ENCODE measurements at places on chromosomes 7 and 10. TPM values are rescaled to one million over a fixed set of nuclear protein-coding genes. Genes with fewer than 3 reads are reported as not detected.
A peak's percentile ranks its signal among the peaks of the same experiment; 100 is the strongest.

The NUTM2B gene
- 0.26 TPM for total RNA-seq

The C1GALT1 gene
- 47.2 TPM for total RNA-seq

The NAMPT gene
- 296 TPM for total RNA-seq

The AKR1B15 gene
- not detected for total RNA-seq

- ATAC-seq: no peak
Measured at GRCh38 chr7:116736927-116737715, 65.1 kb downstream of the MET start.

- ATAC-seq: no peak
Measured at GRCh38 chr7:18283045-18283444, 212.5 kb upstream of the HDAC9 start.

- no peak for ATAC-seq
Measured at GRCh38 chr7:32142649-32143048, 72.4 kb upstream of the PDE1C start.

- peak; percentile 92 for ATAC-seq
Measured at GRCh38 chr10:8159341-8160165, 105.1 kb downstream of the GATA3 start.

DNA sequence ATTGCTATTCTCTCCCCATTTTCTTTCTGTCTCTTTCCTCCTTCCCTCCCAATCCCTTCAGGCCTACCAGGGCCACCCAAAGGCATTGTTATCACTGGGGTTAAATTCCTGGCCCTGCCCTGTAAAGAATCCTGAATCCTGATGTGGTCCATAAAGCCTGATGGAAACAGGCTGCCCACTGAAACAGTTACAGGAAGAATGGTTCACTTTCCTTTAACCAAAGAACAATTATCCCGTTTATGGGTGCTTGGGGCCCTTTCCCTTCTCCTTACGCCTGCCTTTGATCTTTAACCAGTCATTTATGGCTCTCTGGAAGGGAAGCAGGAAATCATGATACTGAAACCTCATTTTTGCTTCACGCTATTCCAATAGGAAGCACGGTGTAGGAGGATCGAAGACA, 273.1 kb upstream of the NEBL start:
- no peak for ATAC-seq

DNA sequence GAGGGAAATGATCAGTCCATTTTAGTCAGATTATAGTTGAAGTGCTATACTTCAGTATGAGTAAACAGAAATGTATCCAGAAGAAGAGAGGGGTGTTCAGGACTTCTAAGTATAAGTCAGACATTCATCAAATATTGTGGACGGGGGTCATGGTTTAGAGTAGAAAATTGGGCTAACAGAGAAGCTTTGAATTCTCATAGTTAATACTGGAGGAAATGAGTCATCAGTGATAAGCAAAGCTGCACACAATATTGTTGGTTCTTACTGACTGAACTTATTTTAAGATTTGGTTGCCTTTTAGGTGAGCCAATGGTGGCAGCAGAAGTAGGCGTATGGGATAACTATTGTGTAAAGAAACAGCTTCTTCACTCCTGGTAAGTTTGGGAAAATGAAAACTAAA, 1.7 kb upstream of the SUMF2 start:
- ATAC-seq: peak; percentile 33

DNA sequence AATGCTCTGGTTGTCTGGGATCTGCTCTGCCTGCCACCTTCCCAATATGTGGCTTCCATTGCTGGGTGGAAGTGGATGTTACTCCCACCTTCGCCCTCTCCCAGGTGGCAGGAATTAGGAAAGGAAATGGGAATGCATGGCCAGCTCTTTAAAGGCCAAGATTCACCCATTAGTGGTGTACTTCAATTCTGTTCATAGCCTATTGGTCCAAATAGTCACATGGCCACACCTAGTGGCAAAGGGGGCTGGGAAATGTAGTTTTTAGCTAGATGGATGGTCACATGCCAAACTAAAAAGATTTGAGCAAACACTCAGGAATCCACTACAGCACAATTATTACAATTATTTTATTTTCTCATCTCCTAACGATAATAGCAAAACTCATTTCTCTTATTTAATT, 135.1 kb downstream of the NPY start:
- ATAC-seq: no peak

- no peak for ATAC-seq
Measured at GRCh38 chr10:80126876-80127275, 5.7 kb upstream of the PLAC9 start.

GRCh38 chr7:44378744-44379143, 53.4 kb upstream of the CAMK2B start:
- ATAC-seq: no peak

DNA sequence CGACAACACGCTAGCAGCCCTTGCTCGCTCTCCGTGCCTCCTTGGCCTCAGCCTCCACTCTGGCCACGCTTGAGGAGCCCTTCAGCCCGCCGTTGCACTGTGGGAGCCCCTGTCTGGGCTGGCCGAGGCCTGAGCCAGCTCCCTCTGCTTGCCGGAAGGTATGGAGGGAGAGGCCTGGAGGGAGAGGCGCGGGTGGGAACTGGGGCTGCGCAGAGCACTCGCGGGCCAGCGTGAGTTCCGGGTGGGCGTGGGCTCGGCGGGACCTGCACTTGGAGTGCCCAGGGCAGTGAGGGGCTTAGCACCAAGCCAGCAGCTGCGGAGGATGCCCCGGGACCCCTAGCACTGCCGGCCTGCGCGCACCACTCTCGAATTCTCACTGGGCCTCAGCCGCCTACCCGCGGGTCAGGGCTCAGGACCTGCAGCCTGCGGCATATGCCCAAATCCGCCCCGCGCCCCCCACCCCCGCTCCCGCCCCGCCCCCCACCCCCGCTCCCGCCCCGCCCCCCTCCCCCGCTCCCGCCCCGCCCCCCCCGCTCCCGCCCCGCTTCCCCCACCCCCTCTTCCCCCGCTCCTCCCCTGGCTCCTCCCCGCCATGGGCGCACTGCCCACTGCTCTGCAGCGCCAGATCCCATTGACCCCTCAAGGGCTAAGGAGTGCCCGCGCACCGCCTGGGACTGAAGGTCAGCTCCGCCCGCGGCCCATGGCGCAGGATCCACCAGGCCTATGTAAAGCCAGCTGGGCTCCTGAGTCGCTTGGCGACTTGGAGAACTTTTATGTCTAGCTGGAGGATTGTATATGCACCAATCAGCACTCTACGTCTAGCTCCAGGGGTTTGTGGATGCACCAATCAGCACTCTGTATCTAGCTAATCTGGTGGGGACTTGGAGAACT, 15.9 kb upstream of the ACBD5 start:
- ATAC-seq: no peak

GRCh38 chr10:11403116-11403515, 208.3 kb downstream of the USP6NL start:
- peak; percentile 92 for ATAC-seq

- no peak for ATAC-seq
Measured at GRCh38 chr7:128884561-128885369, 22.1 kb downstream of the ATP6V1F start.
